ENCODE measurements at places on chromosomes 6 and 20. TPM values are rescaled to one million over a fixed set of nuclear protein-coding genes. Genes with fewer than 3 reads are reported as not detected.

The BHLHE23 gene
- polyA plus RNA-seq, result not detected

- no peak overlapping the region for H3K4me3 ChIP-seq
- no peak for DNase-seq
- no peaks in the 10 kb centered on the region for H3K4me1 ChIP-seq
- H3K27ac ChIP-seq, result no peak overlapping the region
These were observed 225.7 kb upstream of the TENT5A start for GRCh38 chr6:81978230-81978629.

DNA sequence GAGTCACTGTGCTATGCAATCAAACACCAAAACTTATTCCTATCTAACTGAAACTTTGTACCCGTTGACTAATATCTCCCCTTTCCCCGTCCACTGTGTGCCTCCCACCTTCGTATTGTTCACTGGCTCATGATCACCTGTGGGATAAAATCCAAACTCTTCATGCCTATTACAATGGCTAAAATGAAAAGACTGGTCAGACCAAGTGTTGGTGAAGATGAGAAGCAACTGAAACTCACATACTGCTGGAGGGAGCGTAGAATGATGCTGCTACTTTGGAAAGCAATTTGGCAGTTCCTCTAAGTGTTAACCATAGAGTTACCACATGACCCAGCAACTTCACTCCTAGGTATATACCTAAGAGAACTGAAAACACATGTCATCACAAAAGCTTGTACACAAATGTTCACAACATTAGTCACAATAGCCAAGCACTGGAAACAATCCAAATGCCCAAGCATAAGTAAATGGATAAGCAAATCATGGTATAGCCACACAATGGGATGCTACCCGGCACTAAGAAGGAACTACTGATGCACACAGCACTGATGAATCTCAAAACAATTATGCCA is 13.1 kb downstream of the RPS10 start:
- H3K4me3 ChIP-seq, result no peak overlapping the region
- no peaks in the 10 kb centered on the region for H3K27me3 ChIP-seq
- no peak for DNase-seq
- H3K27ac ChIP-seq, result no peak overlapping the region
- H3K36me3 ChIP-seq, result peaks cover 37% of the 10 kb centered on the region
- no peaks in the 10 kb centered on the region for H3K4me1 ChIP-seq

- H3K4me3 ChIP-seq, result no peak overlapping the region
- peaks cover 50% of the 10 kb centered on the region for H3K27me3 ChIP-seq
- no peaks in the 10 kb centered on the region for H3K36me3 ChIP-seq
- no peak for DNase-seq
- no peak overlapping the region for H3K27ac ChIP-seq
These were observed 767 bp upstream of the PAX1 start for GRCh38 chr20:21704408-21705385.

- H3K4me3 ChIP-seq, result no peak overlapping the region
- H3K27ac ChIP-seq, result no peak overlapping the region
- H3K36me3 ChIP-seq, result no peaks in the 10 kb centered on the region
- no peaks in the 10 kb centered on the region for H3K27me3 ChIP-seq
- no peaks in the 10 kb centered on the region for H3K4me1 ChIP-seq
These were observed 184.8 kb downstream of the GRIK2 start for GRCh38 chr6:101578306-101578705.

DNA sequence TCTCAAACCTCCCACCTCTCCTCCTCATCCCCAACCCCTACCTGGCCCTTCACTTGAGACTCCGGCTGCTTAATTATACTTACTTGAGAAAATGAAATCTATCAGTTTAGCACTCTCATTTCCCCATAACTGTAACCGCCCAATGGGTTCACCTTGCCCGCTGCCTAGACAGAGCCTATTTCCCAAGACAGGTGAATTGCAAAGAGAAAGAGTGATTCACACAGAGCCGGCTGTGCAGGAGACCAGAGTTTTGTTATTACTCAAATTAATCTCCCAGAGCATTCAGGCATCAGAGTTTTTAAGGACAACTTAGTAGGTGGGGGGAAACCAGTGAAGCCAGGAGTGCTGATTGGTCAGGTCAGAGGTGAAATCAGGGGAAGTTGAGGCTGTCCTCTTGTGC is 301.4 kb upstream of the CDYL start:
- no peaks in the 10 kb centered on the region for H3K36me3 ChIP-seq
- peaks cover 4% of the 10 kb centered on the region for H3K27me3 ChIP-seq
